ENCODE measurements at places on chromosomes 2 and 18.

DNA sequence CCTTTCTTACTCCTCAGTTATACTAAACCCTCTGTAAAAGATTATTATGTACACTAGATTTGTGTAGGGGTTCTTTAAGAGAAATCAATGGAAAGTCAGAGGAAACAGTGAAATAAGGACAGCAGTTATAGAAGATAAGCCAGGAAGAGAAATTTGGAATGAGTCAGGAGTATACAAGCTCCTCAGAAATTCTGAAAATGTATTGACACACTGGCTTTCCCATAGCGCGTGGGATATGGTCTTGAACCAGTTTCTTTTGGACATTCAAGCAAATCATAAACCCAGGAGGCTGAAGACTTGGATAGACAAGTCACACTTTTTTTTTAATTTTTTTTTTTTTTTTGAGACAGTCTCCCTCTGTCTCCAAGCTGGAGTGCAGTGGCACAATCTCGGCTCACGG, 316.1 kb upstream of the MMADHC start:
- no peak for DNase-seq

DNA sequence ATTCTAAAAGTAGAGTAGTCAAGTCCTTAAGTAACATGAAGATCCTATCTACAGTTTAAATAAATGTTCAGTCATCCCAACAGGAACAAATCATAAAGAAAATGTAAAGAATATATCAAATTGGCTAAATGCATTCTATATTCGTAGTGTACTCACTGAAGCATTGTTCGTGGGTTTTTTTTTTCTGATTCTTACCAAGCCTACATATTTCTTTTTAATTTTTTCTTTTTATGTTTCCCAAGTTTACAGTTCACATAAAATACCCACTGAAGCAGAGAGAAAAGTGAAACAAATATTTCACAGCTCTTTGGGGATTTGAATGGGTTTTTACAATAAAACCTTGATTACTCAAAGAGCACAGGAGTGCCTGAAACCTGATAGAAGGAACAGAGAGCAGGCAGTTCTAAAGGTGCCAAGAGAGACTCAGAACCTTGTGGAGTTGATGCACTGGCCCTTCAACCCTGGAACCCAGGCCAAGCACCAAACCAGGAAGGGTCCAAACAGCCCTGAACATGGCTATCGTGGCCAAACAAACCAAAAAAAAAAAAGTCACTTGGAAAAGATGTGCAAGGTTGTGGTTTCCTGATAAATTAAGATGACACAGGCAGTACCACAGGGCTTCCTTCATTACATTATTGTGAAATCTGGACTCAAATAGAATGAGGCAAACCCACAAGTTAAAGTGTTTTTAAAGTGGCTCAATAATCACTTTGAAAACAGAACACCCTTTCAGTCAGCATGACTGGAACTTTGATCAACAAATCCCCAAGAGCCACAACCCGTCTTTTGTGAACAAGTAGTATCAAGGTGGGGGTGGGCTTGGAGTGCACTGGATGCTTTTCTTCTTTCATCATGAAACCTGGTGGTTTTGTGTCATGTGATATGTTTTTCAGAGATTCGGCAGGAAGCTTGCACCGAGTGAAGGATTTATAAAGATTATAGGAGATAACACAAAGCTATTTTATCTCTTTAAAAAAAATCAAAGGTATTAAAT, 245.0 kb upstream of the FN1 start:
- peak; percentile 92 for DNase-seq

GRCh38 chr2:104312684-104313083, 541.2 kb upstream of the POU3F3 start:
- DNase-seq: no peak

- DNase-seq: no peak
Measured at GRCh38 chr2:238243496-238244076, 3.7 kb upstream of the HES6 start.

- no peak for DNase-seq
Measured at GRCh38 chr18:57050310-57050949, 96.5 kb upstream of the BOD1L2 start.

GRCh38 chr2:7057865-7058400, 140.7 kb downstream of the RNF144A start:
- no peak for DNase-seq

DNA sequence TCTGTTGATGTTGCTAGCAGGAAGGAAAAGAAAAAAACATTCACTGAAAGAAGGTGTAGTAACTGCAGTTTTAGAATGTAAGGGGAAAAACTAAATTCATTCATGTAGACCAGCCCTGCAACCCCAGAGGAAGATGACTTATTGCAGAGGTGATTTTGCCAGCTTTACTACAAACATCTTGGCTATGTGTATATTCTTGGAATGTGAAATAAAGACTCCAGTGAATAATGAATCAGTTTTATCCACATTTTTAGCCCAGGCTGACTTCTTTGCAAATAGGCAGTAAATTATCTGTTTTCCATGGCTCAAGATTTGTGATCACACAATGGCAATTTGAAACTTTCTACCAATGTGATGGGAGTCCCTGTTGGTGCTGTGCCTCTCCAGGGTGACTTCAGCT, 206.1 kb upstream of the SETBP1 start:
- DNase-seq: no peak

DNA sequence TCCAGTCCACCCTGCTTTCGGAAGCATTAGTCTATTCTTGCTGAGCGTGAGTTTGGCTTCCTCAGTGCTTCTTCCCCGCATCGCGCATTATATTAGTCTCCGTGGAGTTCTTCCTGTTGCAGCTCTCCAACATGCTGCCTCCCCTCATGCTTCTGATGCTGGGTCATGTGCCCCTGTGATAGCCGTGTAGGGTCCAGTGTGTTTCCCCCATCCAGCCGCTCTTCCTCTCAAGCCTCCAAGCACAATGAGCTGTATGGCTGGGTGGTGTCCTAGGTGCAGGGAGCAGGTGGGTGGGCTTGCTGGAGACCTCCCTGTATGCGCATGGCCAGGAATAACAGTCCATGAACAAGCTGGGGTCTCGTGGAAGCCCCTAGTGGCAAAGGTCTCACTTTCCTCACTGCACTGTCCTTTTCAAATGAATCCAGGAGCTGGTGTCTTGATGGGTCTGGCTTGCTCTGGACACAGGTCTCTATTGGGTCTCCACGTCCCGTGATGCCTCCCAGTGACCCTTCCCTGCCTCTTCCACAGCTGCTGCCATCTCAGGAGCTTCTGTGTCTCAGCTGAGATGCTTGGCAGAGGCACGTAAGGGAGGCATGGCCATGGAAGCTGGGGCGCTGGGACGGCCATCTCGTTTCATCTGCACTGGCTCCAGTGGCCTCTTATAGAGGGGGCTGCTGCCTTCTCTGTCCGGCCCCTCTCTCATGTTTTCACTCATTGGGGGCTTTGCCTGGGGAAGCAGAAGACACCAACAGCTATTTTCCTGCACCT, 54.8 kb upstream of the HDAC4 start:
- DNase-seq: no peak
